ENCODE measurements at places on chromosomes 2 and 18. TPM values are rescaled to one million over a fixed set of nuclear protein-coding genes. Genes with fewer than 3 reads are reported as not detected.
A peak's percentile ranks its signal among the peaks of the same experiment; 100 is the strongest.

DNA sequence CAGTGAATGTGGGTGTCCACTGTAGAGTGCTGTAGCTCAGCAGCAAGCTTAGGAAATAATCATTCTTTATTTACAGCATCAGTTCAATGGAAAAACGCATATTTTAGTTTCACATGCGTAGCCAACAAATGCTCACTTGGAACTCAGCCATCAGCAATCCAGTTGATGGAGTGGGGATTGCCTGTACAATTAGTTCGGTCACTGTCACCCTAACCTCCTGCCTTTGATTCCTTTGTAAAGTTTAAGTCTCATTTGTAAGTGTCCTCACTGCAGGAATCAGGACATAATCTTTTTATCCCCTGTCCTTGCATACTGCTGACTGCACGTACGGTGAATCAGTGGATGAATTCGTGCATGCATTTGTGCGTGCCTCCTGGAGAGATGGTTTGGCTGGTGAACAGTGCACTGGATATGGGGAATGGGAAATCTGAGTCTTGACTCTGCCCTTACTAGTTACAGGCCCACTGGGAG, 55.9 kb downstream of the RAB31 start:
- peaks cover 8% of the 10 kb centered on the region for H3K4me1 ChIP-seq
- H3K36me3 ChIP-seq: peaks cover 6% of the 10 kb centered on the region
- no peak overlapping the region for H3K4me3 ChIP-seq
- no peaks in the 10 kb centered on the region for H3K27me3 ChIP-seq
- DNase-seq: no peak

DNA sequence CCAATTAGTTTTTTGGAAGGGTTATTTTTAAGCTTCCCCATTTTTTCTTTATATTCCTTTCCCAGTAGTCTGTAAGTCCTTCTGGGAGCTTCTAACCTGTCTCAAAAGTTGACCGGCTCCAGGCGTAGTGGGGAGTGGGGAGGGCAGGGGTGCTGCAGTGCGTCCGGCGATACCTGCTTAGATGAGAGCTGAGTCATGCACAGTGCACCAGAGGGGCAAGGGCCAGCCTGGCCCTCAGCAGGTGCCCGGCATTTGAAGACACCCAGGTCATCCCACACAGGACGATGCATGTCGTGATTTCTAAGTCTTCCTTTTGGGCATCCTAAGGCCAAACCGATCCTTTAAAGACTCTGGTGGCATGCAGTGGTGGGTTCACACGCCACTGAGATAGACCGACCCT, 73.4 kb downstream of the TPO start:
- no peaks in the 10 kb centered on the region for H3K4me1 ChIP-seq
- no peak overlapping the region for H3K4me3 ChIP-seq
- peak; percentile 48 for DNase-seq
- no peak overlapping the region for H3K27ac ChIP-seq
- peaks cover 2% of the 10 kb centered on the region for H3K27me3 ChIP-seq
- H3K36me3 ChIP-seq: no peaks in the 10 kb centered on the region

Gene PCBP1
- 221 TPM for total RNA-seq

- H3K27ac ChIP-seq: peak overlapping the region; percentile 17
- no peaks in the 10 kb centered on the region for H3K27me3 ChIP-seq
- H3K4me3 ChIP-seq: no peak overlapping the region
- peaks cover 29% of the 10 kb centered on the region for H3K36me3 ChIP-seq
- DNase-seq: no peak
Measured at GRCh38 chr2:33267756-33268155, 208.7 kb upstream of the RASGRP3 start.

DNA sequence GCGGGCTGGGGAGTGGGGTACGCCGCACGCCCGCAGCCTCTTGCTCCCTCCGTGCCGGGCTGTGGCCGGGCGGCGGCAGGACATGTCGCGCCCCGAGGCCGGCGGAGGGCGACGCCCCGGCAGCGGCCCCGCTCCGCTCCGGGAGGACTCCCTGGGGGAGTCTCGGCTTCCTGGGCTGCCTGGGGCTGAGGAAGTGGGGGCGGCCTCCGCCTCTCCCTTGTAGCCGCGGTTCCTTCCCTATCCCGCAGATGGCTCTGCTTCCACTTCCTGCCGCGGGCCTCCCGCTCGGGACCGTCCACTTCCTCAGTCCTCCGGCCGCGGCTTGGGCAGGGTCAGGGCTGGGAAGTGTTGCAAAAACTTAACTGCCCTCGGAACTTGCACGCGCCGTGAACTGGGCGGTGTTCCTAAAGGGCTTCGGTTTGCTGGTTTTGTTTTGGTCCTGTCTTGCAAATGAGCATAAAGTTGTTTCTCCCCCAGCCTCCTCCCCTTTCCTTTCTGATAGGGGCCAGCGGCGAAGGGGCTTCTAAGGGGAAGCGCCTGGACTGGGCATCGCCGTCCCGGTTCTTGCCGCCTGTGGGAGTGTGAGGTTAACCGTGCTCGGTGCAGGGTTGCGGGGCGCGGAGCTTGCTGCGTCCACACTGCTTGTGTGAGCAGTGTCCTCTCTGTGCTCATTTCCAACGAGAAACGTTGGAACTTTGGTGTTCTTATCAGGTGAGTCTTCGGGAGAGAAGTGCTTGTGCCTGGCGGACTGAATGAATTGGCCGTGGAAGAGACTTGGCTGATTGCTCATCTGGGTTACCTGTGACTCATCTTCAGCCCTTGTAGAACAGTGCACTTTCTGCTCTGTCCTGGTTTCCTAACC, 600 bp downstream of the RALB start:
- peaks cover 27% of the 10 kb centered on the region for H3K4me1 ChIP-seq
- H3K36me3 ChIP-seq: no peaks in the 10 kb centered on the region
- peaks cover 5% of the 10 kb centered on the region for H3K27me3 ChIP-seq

DNA sequence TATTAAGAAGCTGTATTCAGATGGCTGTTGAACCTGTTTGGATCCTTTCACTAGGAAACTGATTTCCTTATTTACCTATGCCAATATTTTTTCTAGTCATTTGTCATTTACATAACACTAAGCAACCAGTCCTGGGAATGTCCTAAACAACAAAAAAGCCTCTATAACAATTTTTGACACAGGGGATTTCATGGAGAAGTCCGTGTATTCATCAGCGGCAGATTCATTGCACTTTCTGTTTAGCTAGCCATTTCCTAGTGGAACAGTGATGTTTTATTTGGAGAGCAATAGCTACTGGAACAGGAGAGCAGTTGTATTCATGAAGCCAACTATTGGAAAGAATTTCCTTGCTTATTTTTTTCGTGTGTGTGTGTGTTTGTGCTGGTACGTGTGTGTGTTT, 604.3 kb upstream of the POU3F3 start:
- peaks cover 2% of the 10 kb centered on the region for H3K36me3 ChIP-seq
- H3K4me3 ChIP-seq: no peak overlapping the region
- H3K4me1 ChIP-seq: no peaks in the 10 kb centered on the region
- H3K27ac ChIP-seq: no peak overlapping the region

DNA sequence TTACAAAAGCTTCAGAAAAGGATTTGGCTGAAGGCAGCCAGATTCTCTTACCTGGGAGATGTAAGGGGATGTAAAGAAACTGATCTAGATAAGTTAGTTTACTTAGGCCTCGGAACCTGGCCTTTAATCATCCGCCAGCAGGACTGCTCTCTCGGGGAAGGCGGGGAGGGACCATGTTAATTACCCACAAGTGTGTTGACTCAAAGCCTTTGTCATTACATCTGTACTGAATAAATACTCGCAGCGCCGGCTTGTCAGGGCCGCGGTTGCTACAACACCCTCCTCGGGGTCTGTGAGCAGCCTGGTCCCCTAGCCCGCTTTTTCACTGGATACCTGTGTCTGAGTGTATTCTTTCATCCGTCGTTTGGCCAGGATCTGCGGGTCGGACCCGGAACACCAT, 6.7 kb downstream of the CHMP3 start:
- DNase-seq: no peak
- H3K4me1 ChIP-seq: peaks cover 9% of the 10 kb centered on the region
- no peak overlapping the region for H3K4me3 ChIP-seq
- H3K27ac ChIP-seq: no peak overlapping the region

DNA sequence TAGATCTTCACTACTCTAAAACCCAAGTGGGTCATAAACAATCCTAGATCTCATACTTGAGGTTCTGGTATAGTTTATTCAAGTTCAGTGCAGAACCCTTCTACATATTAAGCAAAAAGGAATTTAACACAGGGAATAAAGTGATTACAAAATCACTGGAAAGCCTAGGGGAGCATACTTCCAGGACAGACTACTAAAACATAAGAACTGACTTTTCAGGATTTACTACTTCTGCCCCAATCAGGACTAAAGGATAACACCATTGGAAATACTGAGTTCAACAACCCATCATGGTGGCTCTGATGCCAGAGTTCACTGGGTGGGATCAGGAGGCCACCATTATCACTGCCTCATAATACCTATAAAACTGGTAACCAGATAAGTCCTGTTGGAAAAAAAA, 123.6 kb downstream of the DNAH7 start:
- H3K4me3 ChIP-seq: no peak overlapping the region
- H3K36me3 ChIP-seq: no peaks in the 10 kb centered on the region
- peaks cover 36% of the 10 kb centered on the region for H3K27me3 ChIP-seq
- DNase-seq: no peak
- no peaks in the 10 kb centered on the region for H3K4me1 ChIP-seq

Gene RGPD4
- 0.10 TPM for total RNA-seq

- H3K36me3 ChIP-seq: peaks cover 6% of the 10 kb centered on the region
- H3K27ac ChIP-seq: peak overlapping the region; percentile 80
- peaks cover 29% of the 10 kb centered on the region for H3K4me1 ChIP-seq
- no peak overlapping the region for H3K4me3 ChIP-seq
- no peaks in the 10 kb centered on the region for H3K27me3 ChIP-seq
Measured at GRCh38 chr2:28152585-28153280, 239.9 kb upstream of the FOSL2 start.

- H3K36me3 ChIP-seq: no peaks in the 10 kb centered on the region
- no peak overlapping the region for H3K27ac ChIP-seq
Measured at GRCh38 chr2:9983401-9984216, 32.1 kb downstream of the GRHL1 start.

DNA sequence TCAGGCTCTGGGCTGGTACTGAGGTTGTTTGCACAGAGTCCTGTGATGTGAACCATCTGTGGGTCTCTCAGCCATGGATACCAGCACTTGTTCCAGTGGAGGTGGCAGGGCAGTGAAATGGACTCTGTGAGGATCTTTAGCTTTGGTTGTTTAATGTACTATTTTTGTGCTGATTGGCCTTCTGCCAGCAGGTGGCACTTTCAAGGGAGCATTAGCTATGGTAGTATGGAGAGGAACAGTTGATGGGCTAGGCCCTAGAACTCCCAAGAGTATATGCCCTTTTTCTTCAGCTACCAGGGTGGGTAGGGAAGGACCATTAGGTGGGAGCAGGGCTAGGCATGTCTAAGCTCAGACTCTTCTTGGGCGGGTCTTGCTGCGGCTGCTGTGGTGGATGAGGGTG, 257.0 kb upstream of the GYPC start:
- no peak for DNase-seq
- peaks cover 3% of the 10 kb centered on the region for H3K4me1 ChIP-seq
- no peak overlapping the region for H3K27ac ChIP-seq
- no peaks in the 10 kb centered on the region for H3K36me3 ChIP-seq

Gene MYO1B
- total RNA-seq: 114 TPM

DNA sequence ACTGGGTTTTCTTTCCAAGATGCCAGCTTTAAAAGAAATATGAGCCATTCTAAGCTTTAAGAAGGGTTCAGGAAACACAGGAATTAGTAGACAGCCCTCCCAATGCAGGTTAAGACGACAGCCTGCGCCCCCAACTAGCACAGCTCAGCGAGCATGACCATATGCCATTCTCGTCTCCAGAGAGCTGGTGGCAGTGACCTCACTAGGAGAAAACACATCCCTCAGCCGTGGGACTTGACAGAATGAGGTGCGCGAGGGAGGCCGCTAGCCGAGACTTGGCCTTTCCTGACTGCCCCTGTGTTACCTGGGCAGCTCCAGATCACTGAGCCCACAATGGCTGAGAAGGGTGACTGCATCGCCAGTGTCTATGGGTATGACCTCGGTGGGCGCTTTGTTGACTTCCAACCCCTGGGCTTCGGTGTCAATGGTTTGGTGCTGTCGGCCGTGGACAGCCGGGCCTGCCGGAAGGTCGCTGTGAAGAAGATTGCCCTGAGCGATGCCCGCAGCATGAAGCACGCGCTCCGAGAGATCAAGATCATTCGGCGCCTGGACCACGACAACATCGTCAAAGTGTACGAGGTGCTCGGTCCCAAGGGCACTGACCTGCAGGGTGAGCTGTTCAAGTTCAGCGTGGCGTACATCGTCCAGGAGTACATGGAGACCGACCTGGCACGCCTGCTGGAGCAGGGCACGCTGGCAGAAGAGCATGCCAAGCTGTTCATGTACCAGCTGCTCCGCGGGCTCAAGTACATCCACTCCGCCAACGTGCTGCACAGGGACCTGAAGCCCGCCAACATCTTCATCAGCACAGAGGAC, 103.9 kb downstream of the MAPK4 start:
- H3K4me3 ChIP-seq: no peak overlapping the region
- H3K36me3 ChIP-seq: no peaks in the 10 kb centered on the region
- H3K27me3 ChIP-seq: peaks cover 10% of the 10 kb centered on the region
- H3K4me1 ChIP-seq: no peaks in the 10 kb centered on the region

Gene TMEM17
- total RNA-seq: 3.8 TPM

- no peak overlapping the region for H3K27ac ChIP-seq
- H3K36me3 ChIP-seq: no peaks in the 10 kb centered on the region
- peaks cover 2% of the 10 kb centered on the region for H3K4me1 ChIP-seq
- no peak for DNase-seq
Measured at GRCh38 chr2:68282811-68283418, 30.6 kb upstream of the PPP3R1 start.

DNA sequence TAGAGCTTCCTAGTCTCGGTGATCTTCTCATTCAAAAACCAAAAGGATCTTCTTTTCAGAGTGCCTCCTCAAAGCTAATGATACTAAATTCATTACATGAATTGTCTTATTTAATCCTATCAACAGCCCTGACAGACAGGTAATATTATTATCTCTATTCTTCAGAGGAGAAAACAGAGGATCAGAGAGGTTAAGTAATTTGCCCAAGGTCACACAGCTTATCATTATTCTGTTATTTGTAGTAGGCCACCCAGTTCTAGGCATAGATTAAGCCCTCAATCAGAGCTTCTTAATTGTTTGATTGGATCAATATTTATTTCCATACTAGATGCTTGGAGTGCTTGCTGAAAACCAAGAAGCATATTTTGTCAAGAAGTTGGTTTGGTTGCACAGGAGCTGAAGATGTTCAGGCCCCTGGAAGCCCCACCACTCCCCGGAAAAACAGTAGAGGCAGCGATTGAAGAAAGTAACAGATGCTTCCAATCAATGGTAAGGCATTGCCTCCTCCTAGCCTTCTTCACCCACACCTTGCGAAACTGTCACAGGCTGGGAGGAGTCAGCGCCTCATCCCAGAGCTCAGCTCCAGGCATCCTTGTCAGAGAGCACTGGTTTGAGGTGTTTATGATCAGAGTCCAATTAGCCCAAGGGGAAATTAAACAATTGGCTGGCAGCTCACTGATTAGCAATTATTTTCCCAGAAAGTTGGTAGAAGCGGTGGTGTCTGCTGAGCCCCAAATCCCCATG, 487.2 kb downstream of the BCL11A start:
- no peak for DNase-seq
- H3K4me3 ChIP-seq: no peak overlapping the region
- peaks cover 17% of the 10 kb centered on the region for H3K27me3 ChIP-seq
- no peaks in the 10 kb centered on the region for H3K36me3 ChIP-seq
- peaks cover 7% of the 10 kb centered on the region for H3K4me1 ChIP-seq

GRCh38 chr2:91442246-91442905, 2750.9 kb downstream of the RPIA start:
- no peaks in the 10 kb centered on the region for H3K4me1 ChIP-seq
- peaks cover 4% of the 10 kb centered on the region for H3K36me3 ChIP-seq
- peak; percentile 98 for DNase-seq
- H3K27me3 ChIP-seq: no peaks in the 10 kb centered on the region
- no peak overlapping the region for H3K27ac ChIP-seq

- DNase-seq: no peak
- no peaks in the 10 kb centered on the region for H3K36me3 ChIP-seq
- H3K27ac ChIP-seq: peak overlapping the region; percentile 97
- H3K4me3 ChIP-seq: peak overlapping the region; percentile 90
- H3K27me3 ChIP-seq: no peaks in the 10 kb centered on the region
- H3K4me1 ChIP-seq: peaks cover 71% of the 10 kb centered on the region
Measured at GRCh38 chr2:109613081-109613921, 465 bp downstream of the SEPTIN10 start.
